ENCODE measurements at places on chromosomes 4 and X. TPM values are rescaled to one million over a fixed set of nuclear protein-coding genes. Genes with fewer than 3 reads are reported as not detected.

- DNase-seq = no peak
Measured at GRCh38 chr4:25182937-25183336, 22.7 kb upstream of the SEPSECS start.

- no peak for DNase-seq
Measured at GRCh38 chr4:170001011-170001744, 25.0 kb downstream of the MFAP3L start.

- no peak for DNase-seq
Measured at GRCh38 chr4:80918004-80918403, 112.5 kb upstream of the BMP3 start.

DNA sequence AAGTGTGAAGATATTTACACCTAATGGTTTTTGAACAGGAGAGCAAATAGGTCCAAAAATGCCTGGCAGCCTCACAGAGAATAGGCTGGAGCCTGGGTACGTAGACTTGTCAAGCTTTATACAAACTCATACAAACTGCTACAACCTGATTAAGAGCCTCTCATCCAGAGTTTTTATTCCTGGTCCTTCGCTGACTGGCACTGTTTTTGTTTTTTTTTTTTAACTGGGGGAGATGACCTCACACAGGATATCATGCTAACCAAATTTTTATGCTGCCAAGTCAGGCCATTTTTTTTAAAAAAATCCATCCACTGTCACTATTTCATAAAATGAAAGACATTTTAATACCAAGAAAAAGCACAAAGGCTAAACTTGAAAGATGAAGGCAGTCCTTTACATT is 1.9 kb downstream of the FAM114A1 start:
- no peak for DNase-seq

GRCh38 chr4:100391863-100392262 is 126.0 kb downstream of the EMCN start:
- peak; percentile 64 for DNase-seq

The SPANXA1 gene
- not detected for total RNA-seq

The TMEM154 gene
- 1.3 TPM for total RNA-seq

The HTN1 gene
- total RNA-seq = not detected

DNA sequence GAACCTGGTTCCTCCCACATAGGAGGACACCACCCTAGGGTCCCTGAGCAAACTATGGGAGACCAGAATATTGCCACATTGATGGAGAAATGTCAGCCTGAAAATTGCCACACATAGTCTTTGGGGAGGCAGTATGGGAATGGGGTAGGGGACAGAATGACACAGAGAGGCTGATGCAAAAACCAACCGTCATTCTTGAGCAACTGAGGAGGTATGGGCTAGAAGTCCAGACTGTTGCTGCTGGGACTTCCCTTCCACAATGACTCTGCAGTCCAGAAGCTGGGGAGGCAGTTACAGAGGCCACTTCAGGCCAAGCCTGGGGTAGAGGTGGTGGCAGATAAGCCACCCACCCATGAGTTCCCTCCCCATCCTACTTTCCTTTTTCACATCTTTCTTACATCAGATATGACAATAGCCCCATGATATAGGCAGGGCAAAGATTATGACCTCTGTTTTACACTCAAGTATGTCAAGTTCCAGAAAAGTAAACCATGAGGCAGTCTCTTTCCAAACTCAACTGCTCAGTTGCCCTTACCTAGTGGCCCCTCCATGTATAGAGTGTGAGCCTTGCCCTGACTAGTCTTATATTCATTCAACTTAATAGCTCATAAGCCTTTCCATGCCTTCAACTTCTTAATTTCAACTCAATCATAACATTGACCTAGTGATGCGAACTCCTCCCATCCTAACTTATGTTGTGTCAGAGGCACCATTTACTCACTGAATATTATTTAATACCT is 41.7 kb downstream of the VSIG4 start:
- no peak for DNase-seq

The COL25A1 gene
- 0.02 TPM for total RNA-seq

The RS1 gene
- total RNA-seq = not detected

The CT55 gene
- 0.87 TPM for total RNA-seq

GRCh38 chrX:135489542-135489941 is 30.9 kb upstream of the INTS6L start:
- no peak for DNase-seq

GRCh38 chr4:100736641-100737451 is 219.0 kb upstream of the EMCN start:
- peak; percentile 69 for DNase-seq

DNA sequence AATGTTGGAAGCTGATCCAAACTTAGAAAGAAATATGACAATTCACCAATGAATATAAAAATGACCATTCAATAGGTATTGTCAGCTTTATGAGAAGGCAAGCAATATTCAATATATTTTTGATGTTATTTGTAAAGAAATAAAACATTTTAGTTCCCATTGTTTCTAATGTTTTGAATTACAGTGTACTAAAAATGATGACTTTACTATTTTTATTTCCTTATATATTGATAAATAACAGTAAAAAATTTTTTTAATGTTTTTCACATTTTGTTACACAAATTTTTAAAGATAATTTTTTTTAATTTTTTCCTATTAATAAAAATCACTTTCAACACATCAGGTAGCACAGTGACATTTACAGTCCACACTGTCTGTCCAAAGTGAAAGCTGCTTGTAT is 565.5 kb upstream of the FAM241A start:
- DNase-seq = no peak

GRCh38 chrX:149648932-149649331 is 17.3 kb upstream of the TMEM185A start:
- no peak for DNase-seq

- no peak for DNase-seq
Measured at GRCh38 chr4:108384544-108384943, 215.8 kb upstream of the LEF1 start.

The GLRA2 gene
- not detected for total RNA-seq

GRCh38 chr4:128347175-128347868 is 59.7 kb upstream of the PGRMC2 start:
- DNase-seq = no peak

The ASB12 gene
- not detected for total RNA-seq

DNA sequence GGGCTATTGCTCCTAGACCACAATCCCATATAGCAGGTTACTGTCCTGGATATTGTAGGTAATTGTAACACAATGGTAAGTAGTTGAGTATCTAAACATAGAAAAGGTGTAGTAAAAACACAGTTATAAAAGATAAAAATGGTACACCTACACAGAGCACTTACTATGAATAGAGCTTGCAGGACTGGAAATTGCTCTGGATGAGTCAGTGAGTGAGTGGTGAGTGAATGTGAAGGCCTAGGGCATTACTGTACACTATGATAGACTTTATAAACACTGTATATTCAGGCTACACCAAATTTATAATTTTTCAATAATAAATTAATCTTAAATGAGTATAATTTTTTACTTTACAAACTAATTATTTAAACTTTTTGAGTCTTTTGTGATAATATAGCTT is 425.7 kb downstream of the PABPC4L start:
- DNase-seq = no peak

DNA sequence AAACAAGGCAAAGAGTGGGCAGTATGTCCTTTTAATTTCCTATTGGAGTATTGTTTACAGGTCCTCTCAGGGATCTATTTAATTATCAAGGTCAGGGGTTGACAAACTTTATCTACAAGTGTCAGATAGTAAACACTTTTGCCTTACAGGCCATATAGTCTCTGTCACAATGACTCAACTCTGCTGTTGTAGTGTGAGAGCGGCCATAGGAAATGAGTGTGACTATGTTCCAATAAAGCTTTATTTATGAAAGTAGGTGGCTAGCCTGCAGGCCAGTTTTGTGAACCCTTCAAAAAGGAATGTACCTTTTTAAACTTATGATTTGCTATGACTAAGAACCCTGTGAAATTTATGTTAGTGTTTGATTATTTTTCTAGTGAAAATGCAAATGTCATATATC is 156.1 kb downstream of the GPAT3 start:
- DNase-seq = no peak

The BDH2 gene
- total RNA-seq = 42.0 TPM

DNA sequence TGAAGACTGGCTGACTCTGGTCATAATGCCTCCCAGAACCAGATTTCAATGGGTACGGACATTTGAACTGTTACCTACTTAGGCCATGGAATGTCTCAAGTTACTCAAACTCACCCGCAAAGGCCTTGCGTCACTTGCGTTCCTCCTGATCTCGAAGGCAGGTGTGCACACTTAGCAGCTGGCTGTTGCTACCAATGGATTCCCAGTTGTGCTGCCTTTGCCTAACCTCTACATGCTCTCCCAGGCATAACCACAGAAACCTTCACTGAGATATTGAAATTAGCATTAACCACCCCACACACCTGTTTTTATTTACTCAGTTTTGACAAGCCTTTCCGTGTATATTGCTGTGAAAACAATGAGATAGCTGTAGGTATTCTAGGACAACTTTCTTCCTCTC is 2.8 kb downstream of the ERVMER34-1 start:
- no peak for DNase-seq

The VCX2 gene
- 3.2 TPM for total RNA-seq

Data from H4 (cell line).